ENCODE measurements at places on chromosomes 12 and 14.
A peak's percentile ranks its signal among the peaks of the same experiment; 100 is the strongest.

- DNase-seq: no peak
Observed at GRCh38 chr12:45687081-45688015, 42.2 kb upstream of the ARID2 start.

- no peak for DNase-seq
Observed at GRCh38 chr14:90593254-90594040, 196.6 kb downstream of the CALM1 start.

DNA sequence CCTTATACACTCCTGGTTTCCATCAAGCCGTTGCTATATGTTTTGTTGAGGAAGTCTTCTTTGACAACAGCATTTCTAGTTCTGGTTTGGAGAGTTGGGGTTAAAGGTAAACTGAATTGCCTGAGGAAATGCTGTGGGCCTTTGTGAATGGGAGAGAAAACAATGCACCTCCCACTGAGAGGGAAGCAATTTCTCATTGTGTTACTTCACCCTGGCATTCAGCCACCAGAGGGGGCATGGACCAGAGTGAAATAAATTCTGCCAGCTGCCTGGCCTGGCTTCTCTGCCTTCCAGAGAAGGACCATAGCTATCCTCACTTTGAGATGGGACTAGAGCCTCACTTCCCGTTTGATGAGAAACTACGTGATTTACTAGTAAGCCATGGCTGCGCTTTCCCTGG is 475.3 kb downstream of the EGLN3 start:
- DNase-seq: no peak

DNA sequence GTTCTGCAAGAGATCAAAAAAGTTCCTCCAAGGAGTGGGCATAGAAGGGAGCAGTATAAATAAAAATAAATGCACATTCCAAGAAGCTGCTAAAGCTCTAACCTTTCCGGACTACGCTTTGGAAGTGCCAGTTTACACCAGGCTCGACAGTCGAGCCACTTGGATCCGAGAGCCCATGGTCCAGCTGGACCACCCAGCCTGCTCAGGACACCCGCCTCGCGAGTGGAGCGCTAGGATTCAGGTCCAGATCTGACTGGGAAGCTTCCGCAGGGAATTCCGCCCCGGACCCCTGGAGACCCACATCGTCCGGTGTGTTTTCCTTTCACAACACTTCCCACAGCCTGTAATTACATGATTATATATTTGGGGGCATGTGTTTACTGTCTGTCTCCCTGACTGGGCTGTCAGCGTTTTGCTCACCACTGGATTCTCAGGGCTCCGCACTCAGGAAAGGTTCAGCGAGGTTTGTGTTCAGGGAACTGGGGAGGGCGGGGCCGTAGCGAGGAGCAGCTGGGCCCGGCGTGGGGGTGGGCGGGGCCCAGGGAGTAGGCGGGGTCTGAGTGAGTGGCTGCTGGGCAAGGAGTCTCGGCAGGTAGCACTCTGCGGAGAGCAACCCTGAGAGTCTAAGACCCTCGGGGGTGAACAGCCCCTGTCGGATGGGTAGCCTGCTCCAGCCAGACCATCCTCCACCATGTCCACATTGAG is 52.3 kb upstream of the TMEM263 start:
- peak; percentile 72 for DNase-seq

- DNase-seq: no peak
Observed at GRCh38 chr12:92063641-92064040, 82.0 kb downstream of the BTG1 start.

DNA sequence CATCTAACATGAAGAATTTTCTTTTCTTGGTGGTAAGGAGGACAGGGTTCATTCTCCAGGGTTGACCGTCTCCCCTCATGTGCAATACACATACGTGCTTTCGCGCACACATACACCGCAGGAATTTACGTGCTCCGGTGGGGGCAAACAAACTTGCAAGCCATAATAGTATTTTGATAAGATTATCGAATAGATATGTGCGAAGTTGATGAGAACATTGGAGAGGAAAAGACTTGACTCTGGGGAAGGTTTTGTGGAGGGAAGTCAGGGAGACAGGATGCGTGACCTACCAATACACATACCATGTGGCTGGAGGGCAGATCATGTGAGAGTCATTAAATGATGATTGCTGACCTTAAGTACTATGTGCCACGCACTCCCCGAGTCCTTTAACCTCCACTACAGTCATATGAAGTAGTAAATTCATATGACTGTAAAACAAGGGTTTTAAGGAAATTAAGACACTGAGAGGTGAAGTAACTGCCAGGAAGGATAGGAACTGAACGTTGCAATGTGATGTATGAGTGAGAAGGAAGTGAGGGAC is 921 bp downstream of the RAD51B start:
- no peak for DNase-seq

- DNase-seq: no peak
Observed at GRCh38 chr14:92932448-92933395, 9.8 kb downstream of the CHGA start.

Measured in left forelimb (tissue), 1 donor.